Epithelial cell of esophagus (primary cell): ENCODE measurements at places on chromosomes 4 and X.

DNA sequence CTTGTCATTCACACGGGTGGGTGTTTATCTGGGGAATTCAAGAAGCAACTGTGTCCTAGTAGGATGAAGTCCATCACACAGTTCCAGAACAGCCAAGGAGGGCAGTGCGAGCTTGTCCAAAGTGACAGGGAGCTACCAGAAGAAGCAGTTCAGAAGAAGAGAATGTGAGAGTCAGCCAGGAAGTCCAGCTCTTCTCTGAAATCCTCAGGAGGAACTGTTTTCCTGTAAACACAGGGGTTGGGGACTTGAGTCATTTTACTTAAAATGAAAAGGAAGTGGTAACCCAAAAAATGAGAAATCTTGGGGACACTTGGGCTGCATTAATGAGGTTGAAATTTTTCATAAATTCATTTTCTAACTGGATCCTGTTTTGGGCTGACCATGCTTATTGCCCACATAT lies 8.2 kb upstream of the TLR10 start:
- DNase-seq: no peak

GRCh38 chr4:24686866-24687692 lies 102.7 kb upstream of the DHX15 start:
- DNase-seq: peak; percentile 78

GRCh38 chrX:78106651-78106986 lies 2.6 kb downstream of the PGK1 start:
- DNase-seq: no peak

DNA sequence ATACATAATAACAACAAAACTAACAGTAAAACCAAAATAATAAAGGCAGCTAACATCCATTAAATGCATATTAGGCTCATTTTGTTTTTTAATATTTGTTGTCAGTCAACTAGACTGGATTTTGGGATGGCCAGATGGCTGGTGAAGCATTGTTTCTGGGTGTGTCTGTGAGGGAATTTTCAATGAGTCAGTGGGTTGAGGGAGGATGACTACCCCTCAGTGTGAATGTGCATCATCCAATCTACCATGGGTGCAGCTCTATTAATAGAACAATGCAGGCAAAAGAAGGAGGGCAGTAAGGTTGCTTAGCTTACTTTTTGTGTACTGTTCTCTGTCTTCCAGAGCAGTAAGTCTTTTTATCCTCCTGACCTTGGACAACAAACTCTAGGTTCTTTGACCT lies 484.2 kb upstream of the HS3ST1 start:
- peak; percentile 70 for DNase-seq

DNA sequence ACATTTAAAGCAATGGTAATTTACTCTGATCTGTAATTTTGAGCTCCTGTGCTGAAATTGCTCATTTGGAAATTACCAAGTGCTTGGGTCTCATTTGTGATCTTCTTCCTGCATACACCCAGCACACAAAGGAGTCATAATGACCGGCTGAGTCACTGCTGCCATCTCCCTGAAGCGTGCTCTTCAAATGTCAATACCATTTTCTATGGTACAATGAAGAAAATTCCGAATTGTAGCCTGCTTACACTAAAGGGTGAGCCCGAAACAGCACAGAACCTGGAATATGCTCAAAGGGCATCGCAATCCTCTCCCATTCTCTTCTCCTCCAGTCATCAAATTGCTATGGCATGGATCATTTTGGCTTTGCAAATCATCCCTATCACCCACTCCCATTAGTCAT lies 140.5 kb downstream of the GRIA3 start:
- DNase-seq: peak; percentile 10

DNA sequence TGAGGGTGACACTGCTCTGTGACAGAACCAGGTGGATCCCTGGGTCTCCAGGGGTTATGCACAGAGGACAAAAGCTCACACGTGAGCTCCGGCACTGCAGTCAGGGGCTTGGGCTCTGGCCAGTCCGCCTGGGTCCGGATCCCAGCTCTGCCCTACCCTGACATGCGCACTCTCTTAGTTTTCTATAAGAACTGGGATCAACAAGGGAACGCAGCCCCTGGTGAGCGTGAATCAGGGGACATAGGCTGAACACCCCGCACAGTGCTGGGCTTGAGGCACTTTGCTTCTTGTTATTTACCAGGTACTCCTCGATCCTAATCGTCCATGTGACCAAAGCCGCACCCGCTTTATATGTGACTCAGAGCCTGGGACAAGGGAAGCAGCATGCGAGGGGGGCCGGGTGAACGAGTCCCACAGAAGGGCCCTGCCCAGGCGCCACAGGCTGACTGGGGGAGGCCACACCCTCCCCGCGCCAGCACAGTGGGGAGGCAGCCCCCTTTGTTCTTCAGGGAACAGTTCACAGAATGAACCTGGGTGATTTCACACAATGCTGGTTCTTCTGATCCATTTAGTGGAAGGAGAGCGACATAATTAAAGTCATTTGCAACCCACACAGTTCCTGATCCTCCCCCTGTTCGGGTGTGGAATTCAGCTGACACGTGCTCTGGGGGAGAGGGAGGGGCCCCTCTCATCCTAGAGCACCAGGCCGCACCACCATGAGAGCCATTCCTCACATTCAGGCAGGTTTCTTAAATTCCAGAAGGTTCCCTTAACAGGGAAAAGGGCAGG lies 55.5 kb downstream of the WFS1 start:
- peak; percentile 57 for DNase-seq
